Mesothelial cell of epicardium (in vitro differentiated cells): ENCODE measurements at places on chromosomes 2 and 18.

DNA sequence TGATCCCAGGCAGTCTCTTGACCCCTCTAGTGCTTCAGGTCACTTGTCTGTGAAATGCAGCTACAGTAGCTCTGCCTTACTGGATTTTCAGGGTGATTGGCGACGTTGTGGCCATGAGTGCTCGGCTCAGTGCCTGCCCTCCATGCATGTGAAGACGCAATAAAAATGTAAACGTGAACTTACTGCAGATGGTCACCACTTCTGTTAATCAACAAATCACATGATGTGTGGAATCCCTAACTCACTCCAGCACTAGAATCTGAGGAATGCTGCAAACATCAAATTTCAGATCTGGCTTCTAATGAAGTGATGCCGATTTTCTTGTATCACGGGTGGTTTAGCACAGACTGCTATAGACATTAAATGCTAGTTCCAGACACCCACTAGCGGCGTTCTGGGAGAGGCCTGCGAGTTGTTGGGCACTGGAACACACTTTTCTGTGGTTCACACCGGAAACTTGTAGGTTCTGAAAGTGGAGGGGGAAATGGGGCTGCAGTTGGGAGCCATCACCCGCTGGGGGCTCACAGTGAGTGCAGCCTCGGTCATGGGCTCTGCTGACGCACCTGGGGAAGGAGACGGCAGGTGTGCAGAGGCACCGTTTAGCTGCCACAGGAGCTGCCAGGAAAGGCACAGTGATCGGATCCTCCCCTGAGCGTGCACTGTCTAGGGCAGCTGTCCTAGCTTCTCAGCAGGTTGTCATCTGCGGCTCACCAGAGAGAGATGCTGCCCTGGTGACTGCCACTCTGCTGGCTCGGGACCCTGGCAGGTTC lies 6.5 kb downstream of the CNDP1 start:
- no peak for DNase-seq

DNA sequence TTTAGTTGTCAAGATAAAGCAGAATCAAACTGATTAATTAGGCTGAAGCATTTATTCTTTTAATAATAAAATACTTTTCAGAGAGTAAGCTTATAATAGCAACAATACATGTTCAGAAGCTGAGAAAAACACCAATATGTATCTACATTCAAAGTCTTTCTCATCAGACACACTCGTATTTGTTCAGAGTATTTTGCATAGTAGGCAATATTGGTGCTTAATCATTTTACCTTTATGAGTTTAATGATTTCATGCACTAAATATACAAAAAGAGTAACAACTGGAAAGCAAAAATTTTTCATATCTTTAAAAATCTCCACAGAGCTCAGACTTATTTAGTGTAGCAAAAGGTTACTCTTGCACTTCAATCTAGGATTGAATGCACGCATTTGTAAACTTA lies 313.9 kb downstream of the ZEB2 start:
- no peak for DNase-seq

- DNase-seq: no peak
These were observed 1.3 kb downstream of the ATL2 start for GRCh38 chr2:38375696-38376345.

DNA sequence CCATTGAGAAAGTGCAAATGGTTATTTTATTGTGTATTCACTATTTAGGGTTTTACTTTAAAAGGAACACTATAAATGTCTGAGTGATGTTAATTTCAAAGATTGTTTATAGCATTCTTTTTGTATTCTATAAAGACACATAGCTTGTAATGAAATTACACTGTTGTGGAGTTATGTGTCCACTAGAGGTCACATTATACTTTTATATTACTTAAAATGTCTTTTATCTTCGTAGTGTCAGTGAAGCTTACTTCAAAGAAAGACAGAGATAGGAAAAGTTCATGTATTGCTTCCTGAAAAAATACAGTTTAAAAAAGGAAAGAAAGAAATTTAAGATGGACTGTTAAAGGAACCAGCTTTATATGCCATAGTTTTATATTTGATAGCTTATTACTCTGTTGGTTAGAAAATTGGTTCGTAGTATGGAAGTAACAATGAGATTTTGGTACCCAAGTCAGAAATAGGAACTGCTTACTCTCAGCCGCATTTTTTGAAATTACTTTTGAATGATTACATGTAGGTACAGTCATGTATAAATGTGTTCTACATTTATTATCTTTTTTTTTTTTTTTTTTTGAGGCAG lies 20.5 kb downstream of the APLF start:
- no peak for DNase-seq

DNA sequence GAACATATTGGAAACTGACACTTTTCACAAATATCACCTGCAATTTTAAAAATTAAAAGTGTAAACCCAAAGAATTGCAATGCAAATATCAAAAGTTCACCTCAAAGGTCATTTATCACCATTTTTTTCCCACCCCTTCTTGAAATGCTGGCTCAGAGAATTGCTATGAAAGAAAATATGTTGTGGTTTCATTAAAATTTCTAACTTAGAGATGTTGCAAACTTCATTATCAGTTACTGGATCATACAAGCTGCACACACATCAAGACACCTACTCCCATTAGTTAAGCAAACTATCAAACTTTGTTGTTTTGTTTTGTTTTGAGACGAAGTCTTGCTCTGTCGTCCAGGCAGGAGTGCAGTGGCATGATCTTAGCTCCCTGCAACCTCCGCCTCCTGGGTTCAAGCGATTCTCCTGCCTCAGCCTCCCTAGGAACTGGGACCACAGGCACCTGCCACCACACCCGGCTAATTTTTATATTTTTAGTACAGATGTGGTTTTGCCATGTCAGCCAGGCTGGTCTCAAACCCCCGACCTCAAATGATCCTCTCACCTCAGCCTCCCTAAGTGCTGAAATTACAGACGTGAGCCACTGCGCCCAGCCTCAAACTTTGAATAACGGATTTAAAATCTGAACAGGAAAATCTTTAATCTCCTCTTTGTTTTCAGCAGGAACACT lies 37.0 kb downstream of the STK39 start:
- DNase-seq: no peak

- DNase-seq: no peak
These were observed 79.3 kb upstream of the IGFBP5 start for GRCh38 chr2:216774620-216775019.

DNA sequence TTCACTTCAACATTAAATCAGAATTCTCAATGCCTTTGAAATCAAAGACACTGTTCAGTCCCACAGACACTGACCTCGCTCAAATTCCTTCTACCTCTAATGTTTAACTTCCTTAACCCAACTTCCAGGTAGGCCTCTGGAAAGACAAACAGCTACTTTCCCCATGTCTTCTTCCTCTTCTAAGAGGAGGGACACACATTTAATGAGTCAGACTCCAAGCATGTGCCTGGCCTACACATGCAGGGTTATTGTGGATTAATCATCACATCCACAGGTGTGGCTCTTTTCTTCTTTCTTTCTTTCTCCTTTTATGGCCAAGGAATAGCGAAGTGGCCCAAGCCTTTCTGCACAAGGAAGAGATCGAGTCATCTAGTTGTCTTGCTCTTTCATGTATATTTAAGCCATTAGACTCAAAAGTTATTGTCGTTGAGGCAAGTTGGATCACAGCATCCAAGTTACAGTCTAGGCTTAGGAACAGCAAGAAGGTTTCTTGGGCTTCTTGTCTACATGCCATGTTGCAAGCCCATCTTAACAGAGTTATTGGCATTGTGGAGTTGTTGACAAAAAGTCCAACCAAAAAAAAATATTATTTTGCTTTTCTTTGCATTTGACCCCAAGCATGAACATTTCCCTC lies 387.8 kb downstream of the IRS1 start:
- no peak for DNase-seq

GRCh38 chr2:207231106-207231865 lies 65.5 kb upstream of the KLF7 start:
- DNase-seq: no peak

DNA sequence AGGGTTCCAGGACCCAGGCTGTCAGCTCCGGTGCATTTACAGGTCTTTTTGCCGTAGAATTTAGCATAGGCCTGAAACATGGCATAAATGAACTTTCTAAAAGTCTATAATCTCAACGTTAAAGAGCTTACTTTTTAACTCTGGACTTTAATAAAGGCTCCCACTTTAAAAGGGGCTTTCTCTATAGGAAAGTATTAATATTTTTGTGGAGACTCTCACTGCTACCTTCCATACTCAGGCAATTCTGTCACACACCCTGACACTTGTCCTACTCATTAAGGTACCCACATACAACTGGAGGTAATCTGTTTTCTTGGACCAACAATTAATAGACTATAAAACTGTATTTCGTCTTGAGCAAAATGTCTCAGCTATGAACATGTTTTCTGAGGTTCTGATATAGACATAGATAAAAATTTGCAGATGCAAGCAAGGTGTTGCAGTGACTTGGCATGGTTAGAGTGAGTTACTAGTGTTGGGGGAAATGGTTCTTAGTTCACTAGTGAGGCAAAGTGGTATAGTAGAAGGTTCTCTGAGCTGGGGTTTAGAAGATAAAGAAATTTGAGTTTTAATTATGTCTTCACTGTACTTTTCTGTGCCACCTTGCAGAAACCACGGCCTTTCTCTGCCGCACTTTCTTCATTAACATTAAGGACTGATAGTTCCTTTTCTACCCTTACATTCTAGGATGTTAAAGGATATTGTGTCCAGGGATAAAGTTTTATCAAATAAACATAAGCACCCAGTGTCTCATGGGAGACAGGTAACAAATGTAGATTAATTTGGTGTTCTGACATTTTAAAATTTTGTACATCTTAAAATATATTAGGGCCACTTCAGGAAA lies 10.8 kb upstream of the NR4A2 start:
- no peak for DNase-seq

DNA sequence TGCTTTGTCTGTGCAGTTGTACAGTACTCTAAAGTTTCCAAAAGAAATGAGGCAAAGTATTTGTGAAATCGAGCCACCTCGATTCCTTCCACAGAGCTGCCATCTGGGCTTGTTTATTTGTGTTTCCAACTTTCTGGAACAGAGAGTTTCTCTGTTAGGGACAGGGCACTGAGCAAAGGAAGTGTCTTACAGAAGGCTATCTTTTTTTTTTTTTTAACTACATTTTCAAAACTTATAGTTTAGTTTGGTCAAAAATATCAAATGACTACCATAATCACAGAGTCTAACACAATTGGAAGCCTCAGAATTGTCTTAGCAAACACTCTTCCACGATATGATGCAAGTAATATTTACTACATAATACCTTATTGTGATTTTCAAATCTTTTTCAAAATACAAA lies 796 bp downstream of the RFTN2 start:
- DNase-seq: no peak

DNA sequence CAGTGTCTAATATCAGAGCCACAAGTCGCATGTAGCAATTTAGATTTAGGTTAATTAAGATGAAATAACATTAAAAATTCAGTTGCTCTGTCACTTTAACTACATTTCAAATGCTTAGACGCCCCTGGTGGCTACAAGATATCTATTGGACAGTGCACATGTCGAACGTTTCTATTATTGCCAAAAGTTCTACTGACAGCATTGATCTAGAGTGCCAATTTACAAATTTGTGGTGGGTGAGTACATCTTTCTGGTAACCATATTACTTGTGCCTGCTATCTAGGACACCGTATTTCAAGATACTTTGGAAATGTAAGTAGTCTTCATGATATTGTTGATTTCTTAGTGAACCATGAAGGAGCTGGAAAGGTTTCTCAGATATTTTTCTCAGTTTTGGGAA lies 20.2 kb downstream of the PIK3C3 start:
- no peak for DNase-seq

- no peak for DNase-seq
These were observed 758.4 kb upstream of the TMEFF2 start for GRCh38 chr2:192953116-192953515.

DNA sequence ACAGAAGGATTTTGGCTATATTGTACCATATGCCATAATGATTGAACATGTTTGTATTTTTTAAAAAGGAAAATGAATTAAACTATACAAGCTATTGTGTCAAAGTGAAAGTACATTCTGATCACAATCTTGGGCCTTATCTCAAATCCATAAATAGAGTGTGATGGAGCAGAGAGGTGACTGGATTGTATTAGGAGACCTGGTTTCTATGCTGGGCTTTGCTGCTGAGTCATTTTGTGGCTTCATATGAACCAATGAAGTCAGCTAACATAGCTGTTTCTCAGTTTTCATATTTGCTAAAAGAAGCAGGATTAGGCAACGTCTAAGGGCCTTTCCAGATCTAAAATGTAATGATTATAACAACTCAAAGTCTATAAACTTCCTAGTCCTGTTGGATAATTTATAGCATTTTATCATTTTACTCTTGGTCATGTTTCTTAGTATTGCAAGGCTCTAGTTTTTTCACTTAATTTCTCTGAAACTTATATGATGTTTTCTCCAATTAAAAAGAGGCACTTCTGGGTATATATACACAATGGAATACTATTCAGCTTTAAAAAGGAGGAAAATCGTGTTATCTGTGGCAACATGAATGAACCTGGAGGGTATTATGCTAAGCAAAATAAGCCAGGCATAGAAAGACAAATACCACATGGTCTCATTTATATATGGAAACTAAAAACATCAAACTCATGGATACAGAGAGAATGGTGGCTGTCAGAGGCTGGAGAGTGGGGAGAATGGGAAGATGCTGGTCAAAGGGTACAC lies 112.3 kb downstream of the MEP1B start:
- no peak for DNase-seq

GRCh38 chr2:103401621-103402020 lies 639.8 kb downstream of the TMEM182 start:
- DNase-seq: peak; percentile 40

DNA sequence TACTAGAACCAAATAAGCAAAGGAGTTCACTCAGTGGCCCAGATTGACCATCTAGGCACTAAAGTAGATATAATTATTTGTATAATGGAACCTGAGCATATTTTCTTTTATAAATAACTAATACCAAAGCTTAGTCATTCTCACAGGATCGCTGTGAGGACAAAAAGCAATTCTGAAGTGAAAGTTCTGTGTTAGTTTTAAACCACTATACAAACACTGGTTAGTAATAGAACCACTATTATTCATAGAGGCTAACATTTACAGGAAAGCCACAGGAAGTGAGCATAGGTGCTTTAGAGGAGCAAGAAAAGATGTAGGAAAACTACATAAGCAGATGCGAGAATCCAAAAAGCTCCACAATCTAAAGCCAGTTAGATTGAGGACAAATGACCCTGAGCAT lies 364.7 kb downstream of the XIRP2 start:
- DNase-seq: no peak

DNA sequence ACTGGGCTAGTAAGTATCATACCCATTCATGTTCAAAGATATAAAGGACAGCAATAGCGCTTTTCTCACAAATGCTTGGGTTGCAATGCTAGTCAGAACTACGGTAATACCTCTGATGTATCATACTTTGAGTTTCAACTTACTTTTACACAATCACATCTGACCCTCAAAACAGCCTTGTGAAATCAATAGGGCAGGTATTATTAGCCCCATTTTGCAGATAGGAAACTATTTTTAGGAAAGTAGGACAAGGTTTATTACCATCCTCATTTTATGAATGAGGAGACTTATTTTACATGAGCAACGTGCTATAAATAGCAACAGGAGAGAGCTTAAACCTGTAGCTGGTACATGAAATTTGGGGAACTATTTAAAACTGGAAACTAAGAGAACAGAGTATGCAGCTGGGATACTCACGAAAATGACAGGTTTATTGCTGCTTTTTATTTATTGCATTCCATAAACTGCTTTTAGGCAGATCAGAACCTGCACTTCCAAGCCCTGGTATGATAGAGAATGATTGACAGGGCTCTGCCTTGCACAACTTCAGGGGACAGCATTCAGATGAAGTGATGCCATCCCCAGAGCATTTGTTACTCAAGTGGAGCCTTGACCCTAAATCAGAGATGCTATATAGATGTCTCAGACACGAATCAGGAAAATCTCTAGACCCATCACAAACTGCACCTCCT lies 42.4 kb upstream of the PPM1B start:
- DNase-seq: no peak
